ENCODE measurements at places on chromosomes 6 and 20.

GRCh38 chr20:32326504-32326845 is 31.7 kb upstream of the ASXL1 start:
- no peak for DNase-seq

DNA sequence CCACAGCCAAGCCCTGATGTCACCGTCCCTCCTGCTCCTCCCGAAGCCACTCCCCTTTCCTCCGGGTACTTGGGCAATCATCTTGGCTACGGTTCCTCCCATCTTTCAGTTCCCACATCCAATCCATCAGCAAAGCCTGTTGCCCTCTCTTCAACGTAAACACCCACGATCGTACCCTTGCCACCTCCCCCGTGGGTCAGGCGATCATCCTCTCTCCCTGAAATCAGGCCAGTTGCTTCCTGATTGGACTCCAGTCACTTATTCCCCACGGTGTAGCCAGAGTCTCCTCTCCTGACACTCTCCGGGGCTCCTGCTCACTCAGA is 44.5 kb downstream of the SULF2 start:
- no peak for DNase-seq

DNA sequence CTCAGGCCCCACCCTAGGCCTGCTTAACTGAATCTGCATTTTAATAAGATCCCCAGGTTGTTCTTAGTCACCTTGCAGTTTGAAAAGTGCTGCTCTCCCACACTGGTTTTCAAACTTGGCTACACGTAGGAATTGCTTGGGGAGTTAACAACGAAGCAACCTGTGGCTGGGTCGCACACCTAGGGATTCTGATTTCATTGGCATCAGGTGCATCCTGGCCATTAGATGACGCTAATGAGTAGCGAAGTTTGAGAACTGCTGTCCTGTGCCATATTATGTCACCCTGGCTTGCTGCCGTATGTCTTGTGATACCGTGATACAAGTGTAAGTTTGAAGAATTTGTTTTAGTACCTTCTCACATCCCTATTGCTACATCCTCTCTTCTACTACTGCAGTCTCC is 28.2 kb upstream of the FUCA2 start:
- DNase-seq = no peak

DNA sequence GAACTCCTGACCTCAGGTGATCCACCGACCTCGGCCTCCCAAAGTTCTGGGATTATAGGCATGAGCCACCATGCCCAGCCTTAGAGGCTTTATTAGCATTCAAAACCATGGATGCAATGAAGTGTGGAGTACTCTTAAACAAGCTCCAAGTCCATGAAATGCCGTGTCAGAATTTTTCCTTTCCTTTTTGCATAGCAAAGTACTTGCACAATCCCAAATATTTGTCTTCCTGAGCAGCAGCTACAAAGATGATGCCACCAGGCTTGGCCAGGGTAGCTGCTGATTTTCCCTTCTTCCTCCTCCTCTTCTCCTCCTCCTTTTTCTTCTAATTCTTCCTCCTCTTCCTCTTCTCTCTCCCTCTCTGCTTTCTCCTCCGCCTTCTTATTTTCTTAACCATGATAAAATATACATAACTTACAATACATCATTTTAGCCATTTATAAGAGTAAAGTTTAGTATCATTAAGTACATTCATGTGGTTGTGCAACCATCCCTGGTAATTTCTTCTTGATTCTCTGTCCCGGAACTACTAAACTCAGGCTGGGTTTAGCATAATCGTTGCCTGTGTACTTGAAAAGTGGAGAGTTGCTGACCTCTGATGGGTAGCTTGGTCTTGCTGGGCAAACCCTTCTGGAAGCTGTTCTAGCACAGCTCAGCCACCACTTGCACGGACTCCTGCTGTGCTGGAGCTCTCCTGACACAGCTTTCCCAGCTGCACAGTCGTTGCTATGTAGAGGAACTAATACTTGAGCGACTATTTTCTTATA is 20.3 kb downstream of the MUCL3 start:
- no peak for DNase-seq
